Urinary bladder (tissue), 4 donors: ENCODE measurements at places on chromosomes 4 and X. TPM values are rescaled to one million over a fixed set of nuclear protein-coding genes. Genes with fewer than 3 reads are reported as not detected.

Gene AGTR2
- 34.6 TPM for total RNA-seq

Gene SOWAHB
- 3.9 TPM for total RNA-seq

Gene CLNK
- total RNA-seq = 1.2 TPM

Gene DOCK11
- total RNA-seq = 50.4 TPM

- peak; percentile 15 for DNase-seq
Observed at GRCh38 chr4:74189331-74190043, 31.6 kb downstream of the MTHFD2L start.

- DNase-seq = no peak
Observed at GRCh38 chr4:11912886-11913285, 484.2 kb upstream of the HS3ST1 start.

GRCh38 chr4:140867356-140867755, 111.2 kb upstream of the TBC1D9 start:
- DNase-seq = no peak

DNA sequence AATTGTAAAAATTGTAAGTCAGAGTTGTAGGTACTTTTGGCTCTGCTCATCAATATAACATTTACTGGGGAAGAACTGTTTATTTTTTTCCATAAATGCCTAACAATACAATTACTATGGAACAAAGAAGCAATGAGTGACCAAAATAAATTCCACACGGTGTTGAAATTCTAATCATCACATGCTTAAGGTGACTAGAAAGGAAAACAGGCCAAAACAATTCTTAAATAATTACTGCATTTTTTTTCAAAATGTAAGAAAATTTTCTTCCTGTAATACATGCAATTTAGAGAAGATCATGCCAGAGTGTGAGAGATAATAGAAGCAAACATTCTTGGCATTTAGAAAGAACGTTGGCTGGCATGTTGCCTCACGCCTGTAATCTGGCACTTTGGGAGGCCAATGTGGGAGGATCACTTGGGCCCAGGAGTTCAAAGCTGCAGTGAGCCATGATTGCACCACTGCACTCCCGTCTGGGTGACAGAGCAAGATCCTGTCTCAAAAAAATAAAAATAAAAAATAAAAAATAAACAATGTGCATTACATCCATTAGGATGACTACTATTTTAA, 22.5 kb downstream of the C4orf46 start:
- DNase-seq = no peak

DNA sequence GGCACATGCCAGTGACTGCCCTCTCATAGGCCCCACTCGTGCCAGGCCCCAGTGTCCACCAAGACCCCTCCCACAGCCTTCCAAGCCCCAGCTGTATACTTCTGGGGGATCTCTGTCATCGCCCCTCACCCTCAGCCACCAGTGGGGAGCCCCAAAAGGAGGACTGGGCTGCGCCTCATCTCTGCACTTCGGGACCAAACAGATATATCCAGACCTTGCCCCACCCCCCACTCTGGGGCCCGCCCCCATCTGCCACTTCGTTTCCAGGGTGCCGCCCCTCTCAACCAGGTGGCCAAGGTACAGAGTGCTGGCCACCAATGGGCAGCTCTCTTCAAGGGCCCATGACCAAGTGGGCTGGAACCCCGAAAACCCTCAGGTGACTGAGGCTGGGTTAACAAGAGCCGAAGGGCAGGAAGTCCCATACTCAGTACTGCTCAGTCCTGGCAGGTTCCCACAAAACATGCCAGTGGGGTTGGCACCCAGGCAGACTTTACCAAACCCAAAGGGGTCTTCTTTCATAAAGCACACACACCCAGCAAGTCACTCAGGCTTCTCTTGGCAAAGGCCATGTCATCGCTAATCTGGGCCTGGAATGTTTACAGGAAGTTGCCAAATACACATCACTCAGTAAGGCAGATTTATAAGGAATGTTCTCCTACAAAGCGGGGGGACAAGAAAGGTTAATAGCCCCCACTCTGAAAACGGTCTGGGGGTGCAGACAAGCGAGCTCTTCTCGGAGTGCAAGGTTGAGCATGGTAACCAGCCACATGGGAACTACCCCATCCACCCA, 4.4 kb downstream of the ZFYVE28 start:
- DNase-seq = no peak

DNA sequence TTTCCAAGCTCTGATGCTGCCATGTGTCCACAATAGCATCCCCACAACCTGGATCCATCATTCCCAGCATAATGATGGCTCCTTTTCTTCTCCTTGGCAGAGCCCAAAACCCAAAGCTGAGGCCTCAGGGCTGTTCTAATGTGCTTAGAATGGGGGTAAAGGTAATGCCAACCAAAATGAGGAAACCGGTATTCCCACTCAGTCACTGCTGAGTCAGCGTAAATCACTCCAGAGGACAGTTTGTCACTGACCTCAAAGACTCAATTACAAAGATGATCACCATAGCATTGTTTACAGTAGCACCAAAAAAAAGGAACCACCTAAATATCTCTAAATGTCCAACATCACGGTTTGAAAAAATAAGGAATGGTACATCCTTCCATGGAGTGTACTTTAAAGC, 41.2 kb downstream of the OTOP1 start:
- no peak for DNase-seq

- DNase-seq = no peak
Observed at GRCh38 chrX:121479406-121479805, 432.0 kb downstream of the GLUD2 start.

DNA sequence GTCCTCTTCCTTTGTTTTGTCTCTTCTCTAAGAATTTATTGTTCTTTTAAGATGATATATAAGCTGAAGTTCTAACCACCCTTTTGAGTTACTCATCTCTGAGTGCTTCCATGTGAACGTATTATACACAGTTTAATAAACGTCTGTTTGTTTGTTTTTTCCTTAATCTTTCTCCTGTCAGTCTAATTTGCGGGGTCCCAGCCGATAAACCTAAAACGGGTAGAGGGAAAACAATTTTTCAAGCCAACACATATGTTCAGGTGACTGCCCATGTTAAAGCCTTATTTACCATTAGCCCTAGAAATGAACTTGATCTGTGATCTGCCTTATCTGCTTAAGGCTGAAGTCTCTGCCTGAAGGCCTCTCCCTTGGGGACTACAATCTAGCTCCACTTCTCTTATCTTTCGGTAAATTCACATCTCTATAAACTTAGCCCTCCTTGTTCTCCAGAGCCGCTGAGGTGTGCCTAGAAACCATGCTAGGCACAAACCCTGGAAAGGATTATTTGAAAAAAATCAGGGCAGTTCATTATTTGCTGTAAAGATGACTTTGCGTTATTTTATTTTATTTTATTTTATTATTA, 158.8 kb downstream of the CAMK2D start:
- no peak for DNase-seq

DNA sequence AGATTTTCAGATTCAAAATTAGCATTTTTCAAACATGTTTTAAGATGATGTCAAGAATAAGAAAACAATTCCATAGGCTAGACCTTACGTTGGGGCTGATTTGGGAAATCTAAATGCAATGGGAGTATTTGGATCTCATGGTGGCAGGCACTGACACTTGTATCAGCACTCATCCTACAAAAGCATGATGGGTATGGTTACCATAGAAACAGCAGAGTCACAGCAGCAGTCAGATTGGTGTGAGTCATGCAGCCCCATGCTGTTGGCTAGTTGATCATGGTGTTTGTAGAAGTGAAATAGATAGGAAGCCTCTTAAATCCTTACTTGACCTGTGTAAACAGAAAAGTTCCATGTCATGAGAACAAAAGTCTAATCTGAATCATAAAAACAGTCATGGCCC, 1637.3 kb upstream of the PABPC4L start:
- DNase-seq = no peak
